ENCODE measurements at places on chromosomes 4 and X.
A peak's percentile ranks its signal among the peaks of the same experiment; 100 is the strongest.

GRCh38 chrX:37627602-37628001 is 56.1 kb downstream of the LANCL3 start:
- DNase-seq, result no peak

DNA sequence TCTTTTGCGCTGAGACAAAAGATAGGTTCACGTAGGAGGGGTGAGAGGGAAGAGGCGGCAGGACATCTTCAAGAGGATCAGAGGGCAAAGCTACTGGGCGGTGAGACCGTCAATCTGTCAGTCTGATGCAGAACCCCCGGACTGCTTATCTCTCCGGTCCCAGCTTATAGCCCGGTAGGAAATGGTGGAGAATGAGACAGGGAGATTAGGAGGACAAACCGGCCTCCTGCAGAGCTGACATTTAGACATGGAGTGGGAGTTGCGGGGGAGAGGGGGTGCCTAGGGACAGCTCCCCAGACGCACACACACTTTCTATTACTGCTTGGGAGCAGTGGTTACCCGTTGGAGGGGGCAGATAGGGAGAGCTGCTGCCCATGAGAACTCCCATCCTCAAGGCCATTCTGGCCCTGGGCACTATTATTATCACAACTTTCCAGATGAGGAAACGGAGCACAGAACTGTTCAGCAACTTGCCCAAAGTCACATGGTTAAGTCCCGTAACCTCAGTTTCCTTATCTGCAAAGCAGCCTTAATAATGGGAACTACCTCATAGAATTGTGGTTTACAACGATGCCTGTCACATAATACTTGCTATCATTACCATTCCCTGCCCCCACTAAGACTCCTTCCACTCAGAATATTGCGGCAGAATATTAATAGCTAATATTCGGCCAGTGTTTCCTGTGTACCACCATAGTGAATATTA is 1.1 kb upstream of the HDAC6 start:
- DNase-seq, result no peak

- no peak for DNase-seq
These were observed 155.9 kb downstream of the KIT start for GRCh38 chr4:54813674-54814073.

DNA sequence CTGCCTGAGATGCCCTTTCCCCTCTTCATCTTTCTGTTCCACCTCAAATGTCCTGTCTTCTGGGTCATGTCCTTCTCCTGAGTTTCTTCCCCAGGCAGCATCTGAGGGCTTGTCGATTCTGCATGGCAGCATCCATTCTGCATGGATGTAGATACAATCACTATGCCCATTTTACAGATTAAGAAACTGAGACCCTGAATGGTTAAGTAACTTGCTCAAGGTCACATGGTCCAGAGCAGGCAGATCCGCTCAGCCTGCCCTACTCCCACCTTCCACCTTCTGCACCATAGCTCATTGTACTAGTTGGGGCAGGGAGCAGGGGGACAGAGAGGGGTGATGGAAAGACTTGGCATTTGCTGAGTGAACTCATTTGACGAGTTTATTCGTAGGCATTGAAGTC is 32.0 kb downstream of the ZNF185 start:
- peak; percentile 6 for DNase-seq

- DNase-seq, result no peak
These were observed 39.4 kb upstream of the DDX60 start for GRCh38 chr4:168357941-168358340.

DNA sequence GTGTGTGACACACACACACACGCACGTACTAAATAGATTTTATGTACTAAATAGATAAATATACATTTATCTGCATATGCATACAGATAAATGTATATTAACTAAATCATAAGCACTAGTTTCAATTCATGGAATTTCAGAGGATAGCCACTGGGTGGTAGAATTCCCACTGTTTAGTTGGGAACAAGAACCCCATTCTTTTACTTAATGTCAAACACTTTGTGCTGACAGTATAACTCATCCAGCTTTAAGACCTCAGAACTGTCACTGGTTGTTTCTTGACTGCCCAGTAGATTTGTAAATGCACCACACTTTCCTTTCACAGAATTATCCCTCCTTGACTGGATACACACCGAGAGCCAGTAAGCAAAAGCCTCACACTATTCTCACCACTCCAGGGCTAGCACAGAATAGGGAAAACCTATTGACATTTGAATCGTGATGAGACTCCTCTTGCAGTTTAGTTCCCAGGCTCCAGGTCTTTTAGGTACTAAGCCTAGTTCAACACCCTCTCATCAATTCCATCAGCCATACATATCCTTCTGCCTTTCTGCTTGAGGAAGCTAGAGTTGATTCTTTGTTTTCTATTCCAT is 32.4 kb downstream of the PPARGC1A start:
- DNase-seq, result no peak

- DNase-seq, result no peak
These were observed 1017.5 kb upstream of the TENM3 start for GRCh38 chr4:181225616-181226261.

DNA sequence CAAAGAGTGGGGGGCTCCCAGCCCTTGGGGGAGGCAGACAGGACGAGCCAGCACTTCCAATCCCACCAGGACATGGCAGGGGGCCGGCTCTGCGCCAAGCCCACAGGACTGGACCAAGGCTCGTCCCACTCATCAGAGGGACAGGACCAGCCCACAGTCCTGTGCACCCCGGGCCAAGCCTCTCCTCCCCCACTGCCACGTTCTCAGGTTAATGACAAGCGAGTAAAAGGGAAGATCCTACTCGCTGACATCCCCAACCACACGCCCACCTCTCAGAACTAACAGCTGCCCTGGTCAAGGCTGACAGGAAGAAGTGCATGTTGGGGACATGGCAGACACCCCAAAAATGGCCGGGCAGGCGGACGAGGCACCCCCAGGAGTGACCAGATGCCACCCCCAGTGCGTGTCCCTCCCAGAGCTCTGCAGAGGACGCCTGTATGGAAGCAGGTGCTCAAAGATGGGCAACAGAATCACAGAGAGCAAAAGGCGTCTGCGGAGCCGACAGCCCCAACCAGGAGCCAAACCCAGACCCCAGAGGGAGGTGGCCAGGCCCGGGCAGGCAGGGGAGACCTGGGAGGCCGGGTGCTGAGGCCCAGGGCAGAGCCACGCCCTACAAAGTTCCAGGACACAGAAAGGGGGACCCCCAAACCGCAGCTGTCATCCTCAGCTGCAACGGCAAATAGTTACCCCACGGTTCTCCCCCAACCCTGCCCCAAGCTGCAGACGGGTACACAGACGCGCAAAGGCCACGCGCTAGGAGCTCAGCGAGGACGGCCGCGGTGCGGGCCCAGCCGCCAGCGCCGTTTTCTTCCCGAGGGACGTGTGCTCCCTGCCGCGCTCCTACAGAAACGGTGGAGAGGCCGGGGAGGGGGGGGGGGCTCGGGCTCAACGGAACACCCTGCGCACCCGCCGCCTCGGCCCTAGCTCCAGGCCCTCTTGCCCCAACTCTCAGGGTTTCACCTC is 1.7 kb downstream of the CTBP1 start:
- DNase-seq, result peak; percentile 47

GRCh38 chr4:184812651-184813181 is 13.1 kb downstream of the ACSL1 start:
- no peak for DNase-seq

- no peak for DNase-seq
These were observed 46.9 kb downstream of the JADE3 start for GRCh38 chrX:46959101-46959500.
